ENCODE measurements at places on chromosomes 5 and 9.

DNA sequence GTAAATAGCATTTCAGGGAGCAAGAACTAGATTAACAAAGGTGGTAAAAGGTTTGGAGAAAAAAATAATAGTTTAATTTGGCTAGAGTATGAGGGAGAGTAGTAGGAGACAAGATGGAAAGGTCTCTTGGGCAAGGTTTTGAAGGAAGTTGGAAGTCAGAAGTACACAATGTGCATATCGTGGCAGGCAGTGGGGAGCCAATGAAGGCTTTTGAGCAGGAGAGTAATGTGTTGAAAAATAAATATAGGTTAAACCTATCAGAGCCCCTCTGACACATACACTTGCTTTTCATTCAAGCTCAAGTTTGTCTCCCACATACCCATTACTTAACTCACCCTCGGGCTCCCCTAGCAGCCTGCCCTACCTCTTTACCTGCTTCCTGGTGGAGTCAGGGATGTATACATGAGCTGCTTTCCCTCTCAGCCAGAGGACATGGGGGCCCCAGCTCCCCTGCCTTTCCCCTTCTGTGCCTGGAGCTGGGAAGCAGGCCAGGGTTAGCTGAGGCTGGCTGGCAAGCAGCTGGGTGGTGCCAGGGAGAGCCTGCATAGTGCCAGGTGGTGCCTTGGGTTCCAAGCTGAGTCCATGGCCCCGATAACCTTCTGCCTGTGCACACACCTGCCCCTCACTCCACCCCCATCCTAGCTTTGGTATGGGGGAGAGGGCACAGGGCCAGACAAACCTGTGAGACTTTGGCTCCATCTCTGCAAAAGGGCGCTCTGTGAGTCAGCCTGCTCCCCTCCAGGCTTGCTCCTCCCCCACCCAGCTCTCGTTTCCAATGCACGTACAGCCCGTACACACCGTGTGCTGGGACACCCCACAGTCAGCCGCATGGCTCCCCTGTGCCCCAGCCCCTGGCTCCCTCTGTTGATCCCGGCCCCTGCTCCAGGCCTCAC, at the start of gene CA9:
CA9 (plus strand) TSS at position 797 of the 893 bp plus-strand sequence; CDS start at position 829, 32 bp downstream.
- no peak for DNase-seq

GRCh38 chr5:37932450-37932849, 92.6 kb upstream of the GDNF start:
- no peak for DNase-seq

DNA sequence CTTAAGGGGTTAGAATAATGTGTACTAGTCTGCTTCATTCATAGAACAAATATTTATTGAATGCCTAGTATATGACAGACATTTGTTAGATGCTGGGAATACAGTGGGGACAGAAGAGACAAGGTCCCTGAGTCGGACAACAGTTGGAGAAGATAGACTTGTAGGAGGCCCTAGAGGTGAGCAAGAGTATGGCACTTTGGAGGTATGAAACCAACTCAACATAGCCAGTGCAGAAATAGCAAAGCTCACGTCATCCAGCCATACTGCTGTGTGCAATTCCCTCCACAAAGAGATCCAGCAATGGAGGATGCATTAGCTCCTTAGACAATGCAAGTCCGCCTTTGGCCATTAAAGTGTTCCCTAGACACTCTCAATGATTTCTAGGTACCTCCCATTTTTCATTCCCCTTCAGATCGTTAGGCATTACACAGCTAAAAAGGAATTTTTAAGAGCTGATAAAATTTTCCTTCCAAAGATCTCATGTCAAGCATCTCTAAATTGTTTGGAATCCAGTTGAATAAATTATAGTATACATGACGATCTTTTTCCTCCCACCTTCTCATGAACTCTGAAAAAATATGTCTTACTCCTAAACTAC, 1949.6 kb upstream of the WWC1 start:
- DNase-seq: no peak

GRCh38 chr5:73288803-73289720, 116.1 kb downstream of the TMEM174 start:
- no peak for DNase-seq

DNA sequence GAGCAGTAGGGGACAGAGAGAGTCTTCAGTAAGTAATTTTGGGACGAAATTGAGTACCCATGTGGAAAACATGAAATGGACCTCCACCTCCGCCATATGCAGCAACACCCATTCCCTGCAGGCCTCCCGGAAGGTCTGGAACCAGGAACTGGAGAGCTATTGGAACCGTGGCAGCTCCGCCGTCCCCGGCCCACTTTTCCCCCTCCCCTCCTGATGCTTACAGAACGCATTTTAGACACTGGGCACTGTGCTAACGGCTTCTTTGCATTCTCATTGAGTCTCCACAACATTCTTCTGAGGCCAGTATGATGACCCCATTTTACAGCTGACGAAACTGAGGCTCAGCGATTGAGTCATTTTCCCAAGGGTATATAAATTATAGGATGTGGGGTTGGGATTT, 20.4 kb upstream of the ZBTB43 start:
- no peak for DNase-seq

GRCh38 chr5:33049842-33050241, 338.7 kb downstream of the NPR3 start:
- DNase-seq: no peak

DNA sequence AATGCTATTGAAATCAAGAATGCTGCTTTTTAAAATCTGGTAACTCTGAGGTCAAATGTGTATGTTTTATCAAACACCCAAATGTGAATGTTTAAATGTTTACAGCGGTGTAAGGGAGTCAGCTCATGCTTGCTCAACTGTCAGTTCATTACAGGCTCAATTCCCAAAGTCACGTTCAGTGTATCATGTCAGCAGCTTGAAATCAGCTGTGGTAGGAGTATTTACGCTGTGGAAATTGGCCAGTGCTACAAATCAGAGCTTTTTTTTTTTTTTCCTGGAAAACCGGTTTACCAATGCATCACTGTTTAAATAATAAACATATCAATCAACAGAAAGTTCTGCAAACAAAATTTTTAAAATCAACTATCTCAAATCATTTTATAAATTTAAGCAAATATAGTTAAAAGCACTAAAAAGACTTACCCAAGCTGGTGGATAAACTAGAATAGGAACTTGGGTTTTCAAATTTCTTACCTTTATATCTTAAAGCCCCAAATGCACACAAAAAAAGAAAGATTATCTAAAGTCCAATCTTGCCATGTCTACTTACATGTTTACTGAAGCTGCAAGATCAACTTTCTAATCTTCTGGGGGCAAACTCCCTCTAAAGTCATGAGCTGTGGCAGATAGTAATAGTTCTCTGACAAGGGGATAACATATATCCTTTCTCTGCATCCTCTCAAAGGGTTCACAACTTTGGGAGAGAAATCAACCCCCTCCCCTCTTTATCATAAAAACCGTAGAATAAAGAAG, 57.6 kb upstream of the GRAMD2B start:
- DNase-seq: no peak

DNA sequence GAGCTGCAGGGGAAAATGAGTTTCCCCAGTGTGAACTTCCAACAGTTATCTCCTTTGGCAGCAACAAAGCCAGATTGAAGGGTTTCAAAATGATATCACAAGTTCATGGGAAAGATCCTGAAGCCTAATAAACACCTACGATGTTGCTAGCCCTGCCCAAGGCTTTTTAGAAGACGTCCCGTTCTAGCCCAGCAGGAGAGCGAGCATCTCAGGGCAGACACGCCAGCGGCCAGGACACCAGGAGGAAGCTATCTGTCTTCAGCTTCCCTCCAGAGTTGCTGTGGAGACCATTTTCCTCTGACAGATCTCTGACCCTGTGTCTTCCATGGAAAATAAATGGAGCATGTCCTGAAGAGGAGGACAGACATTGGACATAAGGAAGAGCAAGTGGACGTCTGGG, 98.4 kb downstream of the FBXO38 start:
- DNase-seq: no peak

DNA sequence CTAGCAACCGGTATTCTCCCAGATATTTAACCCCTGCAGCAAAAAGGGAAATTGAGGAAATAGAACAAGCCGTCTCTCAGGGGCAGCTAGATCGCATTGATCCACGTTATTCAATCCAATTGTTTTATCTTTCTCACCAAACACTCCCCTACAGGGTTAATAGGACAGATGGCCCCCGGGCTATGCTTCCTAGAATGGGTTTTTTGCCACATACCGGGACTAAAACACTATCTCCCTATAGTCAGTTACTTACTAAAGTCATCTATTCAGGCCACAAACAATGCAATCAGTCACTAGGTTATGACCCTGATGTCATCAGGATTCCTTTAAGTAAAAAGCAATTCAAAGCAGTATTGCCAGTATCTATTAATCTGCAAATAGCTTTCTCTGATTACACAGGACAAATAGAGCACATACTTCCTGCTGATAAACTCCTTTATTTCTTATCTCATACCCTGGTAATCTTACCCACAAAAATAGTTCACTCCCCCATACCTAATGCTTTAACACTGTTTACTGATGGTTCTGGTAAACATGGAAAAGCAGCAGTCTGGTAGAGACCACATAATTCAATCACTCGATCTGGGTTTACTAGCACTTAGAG, 159.0 kb downstream of the CPLANE1 start:
- DNase-seq: no peak

DNA sequence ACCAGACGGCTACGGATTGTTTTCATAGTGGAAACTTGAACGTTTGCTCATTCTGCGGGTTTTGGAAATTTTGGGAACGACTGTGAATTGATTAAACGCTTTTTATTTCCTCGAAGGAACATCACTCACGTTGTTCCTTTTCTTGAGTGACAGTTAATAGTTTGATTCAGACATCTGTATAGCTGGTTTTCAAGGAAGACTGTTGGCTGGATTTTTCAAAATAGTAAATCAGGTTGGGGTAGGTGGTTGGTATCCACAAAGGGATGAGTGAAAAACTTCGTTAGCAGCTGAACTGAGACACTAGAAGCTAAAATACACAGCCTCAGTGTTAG, 1.1 kb downstream of the TGFBR1 start:
- DNase-seq: no peak

DNA sequence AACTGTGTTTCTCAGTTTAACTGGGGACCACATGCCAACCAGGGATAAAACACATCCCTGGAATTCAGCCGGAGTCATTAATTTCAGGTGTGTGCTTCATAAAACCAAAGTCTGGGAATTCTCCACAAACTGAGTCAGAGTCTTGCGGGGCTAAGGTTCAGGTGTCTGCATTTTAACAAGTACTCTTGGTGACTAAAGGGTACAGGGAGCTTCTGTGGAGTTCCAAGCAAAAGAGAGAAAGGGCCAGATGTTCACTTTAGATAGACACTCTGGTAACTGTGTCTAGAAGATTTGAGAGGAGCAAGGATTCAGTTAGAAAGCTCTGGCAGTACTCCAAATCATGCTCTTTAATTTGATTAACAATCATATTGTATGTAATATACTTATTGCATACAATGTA, 4.0 kb downstream of the NADK2 start:
- no peak for DNase-seq

GRCh38 chr9:137579259-137579604, 507 bp upstream of the DPH7 start:
- DNase-seq: no peak

DNA sequence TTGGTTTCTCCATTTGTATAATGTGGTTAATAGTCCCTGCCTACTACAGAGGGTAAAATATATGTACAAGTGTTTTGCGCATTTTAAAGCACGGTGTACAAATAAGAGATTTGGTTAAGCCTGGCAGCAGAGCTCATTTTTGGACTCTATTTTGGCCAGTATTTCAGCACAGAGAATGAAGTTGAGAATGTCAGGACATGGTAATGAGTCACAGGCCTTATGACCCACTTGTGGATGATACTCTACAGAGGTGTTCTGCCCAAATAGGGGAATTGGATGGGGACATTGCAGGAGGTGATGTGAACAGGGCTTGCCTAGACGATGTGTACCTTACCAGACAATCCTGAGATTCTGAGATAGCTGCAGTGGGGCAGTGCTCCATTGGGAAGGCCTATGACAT, 50.6 kb downstream of the MELK start:
- DNase-seq: no peak

DNA sequence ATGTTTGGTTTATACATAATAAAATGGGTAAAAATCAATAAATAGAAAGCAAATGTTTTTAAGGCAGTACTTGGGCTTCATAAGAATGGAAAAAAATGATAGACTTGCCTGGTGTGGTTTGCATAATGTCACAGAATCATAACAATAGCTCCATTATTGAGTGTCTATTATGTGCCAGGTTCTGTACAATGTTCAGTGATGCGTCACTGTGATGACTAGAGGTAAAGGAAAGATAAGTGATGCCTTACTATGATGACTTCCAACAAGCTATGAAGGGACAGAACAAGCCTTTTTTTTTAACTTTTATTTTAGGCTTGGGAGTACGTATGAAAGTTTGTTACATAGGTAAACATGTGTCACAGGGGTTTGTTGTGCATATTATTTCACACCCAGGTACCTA, 128.8 kb downstream of the TMC1 start:
- DNase-seq: no peak

- no peak for DNase-seq
These were observed 329.3 kb downstream of the ENC1 start for GRCh38 chr5:74310997-74311930.

DNA sequence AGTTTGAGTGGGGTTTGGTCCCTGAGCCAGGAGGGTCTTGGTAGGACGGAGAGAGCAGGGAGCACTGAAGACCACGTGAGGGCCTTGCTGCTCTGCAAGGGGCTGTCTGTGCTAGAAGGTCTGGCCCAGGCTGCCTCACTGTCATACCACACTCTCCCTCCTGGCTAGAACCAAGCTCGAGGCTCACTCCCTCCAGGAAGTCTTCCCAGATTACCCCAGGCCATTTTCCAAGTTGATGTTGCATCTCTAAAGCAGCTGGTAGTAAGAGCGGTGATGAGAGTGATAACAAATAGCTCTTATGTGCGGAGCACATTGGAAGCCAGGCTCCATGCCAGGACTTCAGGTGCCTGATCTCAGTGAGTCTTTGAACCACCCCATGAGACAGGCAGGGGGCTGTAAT, 6.6 kb downstream of the MYMK start:
- DNase-seq: no peak

DNA sequence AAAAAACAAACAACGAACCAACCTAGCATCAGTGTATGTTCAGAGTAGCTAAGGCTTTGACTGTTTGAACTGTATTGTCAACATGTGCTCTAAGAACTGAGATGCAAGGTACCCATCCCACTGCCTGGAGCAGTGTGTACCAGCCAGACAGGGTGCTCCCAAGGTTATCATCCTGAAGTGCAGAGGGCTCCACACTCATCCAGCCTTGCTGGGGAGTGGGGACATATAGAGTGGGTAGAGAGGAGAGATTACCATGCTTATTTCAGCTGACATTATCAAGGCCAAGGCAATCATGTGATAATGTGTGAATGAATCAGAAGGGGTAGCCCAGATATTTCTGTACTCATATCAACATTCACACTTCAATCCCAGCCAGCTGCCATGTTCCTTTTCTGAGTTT, 68.7 kb upstream of the ZNF622 start:
- DNase-seq: no peak

DNA sequence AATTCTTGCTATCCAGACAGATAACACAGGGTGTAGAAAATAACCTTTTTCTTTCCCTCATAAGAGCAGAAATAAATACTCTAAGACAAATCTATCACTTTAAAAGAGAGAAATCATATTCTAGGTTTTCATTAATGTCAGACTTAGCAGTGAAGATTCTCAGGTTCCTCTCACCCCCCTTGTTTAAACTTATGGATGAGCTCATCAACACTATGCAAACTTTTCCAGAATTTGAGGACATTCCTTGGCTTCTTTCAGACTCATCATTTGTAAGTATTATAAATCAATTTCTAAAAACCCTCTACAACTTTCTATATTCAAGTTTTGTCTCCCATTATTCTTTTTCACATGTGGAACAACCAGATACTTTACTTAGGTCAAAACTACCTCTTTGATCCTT, 374.9 kb upstream of the TRPC7 start:
- no peak for DNase-seq

GRCh38 chr5:6434731-6435130, 13.9 kb upstream of the UBE2QL1 start:
- DNase-seq: no peak

Data from right forelimb (tissue), 1 donor.